ENCODE measurements at places on chromosomes 13 and 19.
A peak's percentile ranks its signal among the peaks of the same experiment; 100 is the strongest.

DNA sequence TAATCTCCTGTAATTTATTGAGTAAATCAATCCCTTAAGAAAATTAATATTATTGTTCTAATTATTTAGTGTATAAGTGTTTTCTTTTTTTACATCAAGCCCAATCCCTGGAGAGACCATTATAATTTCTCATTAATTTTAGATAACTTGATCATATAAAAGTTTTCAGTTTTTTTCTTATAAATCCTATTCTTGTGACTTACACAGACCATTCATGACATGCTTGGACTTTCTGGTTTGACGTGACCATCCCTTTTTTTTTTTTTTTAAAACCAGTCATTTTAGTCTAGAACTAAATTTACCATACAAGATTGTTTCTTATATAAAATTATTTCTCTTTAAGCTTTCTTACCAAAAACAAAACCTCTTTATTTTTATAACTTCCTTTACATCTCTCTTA is 5.4 kb upstream of the MTRF1 start:
- DNase-seq: no peak

DNA sequence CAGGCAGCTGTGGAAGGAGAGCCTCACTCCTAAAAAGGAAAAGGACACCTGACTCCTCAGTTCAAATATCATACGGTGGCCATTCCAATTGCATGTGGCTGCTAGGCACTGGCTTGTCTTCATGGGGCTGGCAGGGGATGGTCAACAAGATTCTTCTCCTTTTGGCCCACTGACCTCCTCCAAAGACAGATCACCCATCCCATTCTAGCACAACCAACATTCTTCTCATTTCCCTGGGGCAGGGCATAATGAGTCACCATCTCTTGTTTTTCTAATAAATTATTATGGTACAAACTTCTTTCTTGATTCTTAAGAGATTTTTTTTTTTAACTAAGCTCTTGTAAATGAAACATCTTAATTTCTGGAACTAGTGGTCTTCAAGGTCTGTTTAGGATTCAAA is 136.7 kb upstream of the NBEA start:
- no peak for DNase-seq

DNA sequence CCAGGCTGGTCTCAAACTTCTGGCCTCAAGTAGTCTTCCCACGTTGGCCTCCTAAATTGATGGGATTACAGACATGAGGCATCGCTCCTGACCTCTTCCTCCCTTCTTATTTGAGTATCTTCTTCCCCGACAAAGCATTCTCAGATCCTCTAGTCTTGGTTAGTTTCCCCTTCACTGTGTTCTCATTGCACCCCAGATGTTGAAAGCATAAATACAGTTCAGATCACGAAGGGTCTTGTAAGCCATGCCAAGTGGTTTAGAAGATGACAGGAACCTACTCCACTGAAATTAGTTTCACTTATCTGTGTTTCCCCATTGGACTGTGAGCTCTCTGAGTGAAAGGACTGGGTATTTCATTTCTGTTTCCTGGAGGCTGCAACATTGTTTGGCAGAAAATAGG is 100.7 kb downstream of the DGKH start:
- DNase-seq: no peak

- peak; percentile 63 for DNase-seq
Observed at GRCh38 chr19:32268381-32268780, 77.0 kb upstream of the ZNF507 start.

GRCh38 chr13:19362946-19363510 is 181.4 kb upstream of the TUBA3C start:
- no peak for DNase-seq

GRCh38 chr19:50242581-50242980 is 39.2 kb downstream of the MYH14 start:
- no peak for DNase-seq

Data from COLO829 (cell line).